ENCODE measurements at places on chromosomes 7 and 10. TPM values are rescaled to one million over a fixed set of nuclear protein-coding genes. Genes with fewer than 3 reads are reported as not detected.

The VPS37D gene
- total RNA-seq = not detected

The C10orf90 gene
- not detected for total RNA-seq

The CYP3A5 gene
- total RNA-seq = not detected

The HOXA2 gene
- 0.47 TPM for total RNA-seq

The TBC1D12 gene
- not detected for total RNA-seq

The GATAD1 gene
- 36.6 TPM for total RNA-seq

The RNF148 gene
- not detected for total RNA-seq

The MMD2 gene
- total RNA-seq = not detected

DNA sequence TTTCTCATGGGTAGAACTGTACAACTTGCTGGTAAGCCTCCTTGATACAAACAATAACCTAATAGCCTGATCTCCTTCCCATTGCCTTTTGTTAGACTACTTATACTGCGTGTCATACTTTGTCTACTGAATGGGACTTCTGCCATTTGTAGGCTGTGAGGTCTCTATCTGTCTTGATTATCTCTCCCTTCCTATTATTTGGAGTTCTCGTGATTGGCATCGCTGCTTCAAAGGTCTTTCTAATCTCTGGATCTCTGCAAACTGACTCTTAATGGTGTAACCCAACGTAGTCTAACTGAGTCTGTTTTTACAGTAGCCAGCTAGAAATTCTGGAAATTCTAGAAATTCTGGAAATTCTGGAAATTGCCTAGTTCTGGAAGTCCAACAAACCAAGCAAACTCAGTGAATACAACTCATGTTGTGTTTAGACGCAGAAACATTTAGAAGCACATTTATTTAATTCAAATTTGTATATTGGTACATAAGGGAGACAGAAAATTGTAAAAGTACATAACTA is 29.8 kb downstream of the PHYHIPL start:
- DNase-seq = no peak

DNA sequence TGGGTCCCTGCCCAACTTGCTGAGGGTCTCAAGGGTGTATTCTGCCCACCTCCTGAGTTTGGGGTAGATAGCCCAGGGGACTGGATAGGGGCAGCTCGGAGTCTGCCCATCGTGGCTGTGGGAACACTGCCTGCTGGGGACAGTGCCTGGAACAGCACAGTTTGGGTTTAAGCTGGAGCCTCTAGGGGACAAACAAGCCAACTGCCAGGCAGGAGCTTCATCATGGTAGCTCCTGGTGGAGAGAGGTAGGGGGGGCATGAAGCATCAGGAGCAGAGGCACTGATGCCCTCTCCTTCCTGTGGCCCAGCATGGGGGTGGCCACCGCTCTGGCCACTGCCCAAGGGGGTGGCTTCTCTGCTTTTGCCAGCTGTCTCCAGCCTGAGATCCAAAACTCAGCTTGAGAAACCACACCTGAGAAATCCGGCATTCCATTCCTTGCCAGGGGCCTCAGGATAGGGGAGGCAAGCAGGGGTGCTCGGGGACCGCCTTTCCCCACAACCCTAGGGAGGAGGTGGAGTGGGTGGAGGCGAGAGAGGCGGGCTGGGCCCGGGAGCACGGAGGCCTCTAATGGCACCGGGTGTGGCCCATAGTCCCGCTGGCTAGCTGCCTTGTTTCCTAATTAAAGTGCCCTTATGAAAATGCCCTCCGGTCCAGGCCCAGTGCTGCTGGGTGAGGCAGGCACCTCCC is 47.6 kb downstream of the UNC5B start:
- DNase-seq = no peak

DNA sequence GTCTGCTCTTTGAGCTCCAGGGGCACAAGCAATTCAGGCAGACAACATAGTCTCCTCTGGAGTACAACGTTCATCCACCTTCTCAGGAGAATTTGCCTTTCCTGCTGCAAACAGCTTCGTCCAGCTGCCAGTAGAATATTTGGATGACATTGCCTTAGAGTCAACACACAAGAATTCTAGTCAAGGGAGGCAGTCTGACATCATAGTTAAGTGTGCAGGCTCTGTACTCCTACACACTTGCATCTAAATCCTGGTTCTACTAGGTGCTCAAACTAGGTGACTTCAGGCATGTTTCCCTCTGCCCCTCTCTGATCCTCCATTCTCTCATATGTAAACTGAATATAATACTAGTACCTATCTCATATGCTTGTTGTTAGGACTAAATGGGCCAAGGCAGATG is 314.8 kb downstream of the HPSE2 start:
- no peak for DNase-seq

DNA sequence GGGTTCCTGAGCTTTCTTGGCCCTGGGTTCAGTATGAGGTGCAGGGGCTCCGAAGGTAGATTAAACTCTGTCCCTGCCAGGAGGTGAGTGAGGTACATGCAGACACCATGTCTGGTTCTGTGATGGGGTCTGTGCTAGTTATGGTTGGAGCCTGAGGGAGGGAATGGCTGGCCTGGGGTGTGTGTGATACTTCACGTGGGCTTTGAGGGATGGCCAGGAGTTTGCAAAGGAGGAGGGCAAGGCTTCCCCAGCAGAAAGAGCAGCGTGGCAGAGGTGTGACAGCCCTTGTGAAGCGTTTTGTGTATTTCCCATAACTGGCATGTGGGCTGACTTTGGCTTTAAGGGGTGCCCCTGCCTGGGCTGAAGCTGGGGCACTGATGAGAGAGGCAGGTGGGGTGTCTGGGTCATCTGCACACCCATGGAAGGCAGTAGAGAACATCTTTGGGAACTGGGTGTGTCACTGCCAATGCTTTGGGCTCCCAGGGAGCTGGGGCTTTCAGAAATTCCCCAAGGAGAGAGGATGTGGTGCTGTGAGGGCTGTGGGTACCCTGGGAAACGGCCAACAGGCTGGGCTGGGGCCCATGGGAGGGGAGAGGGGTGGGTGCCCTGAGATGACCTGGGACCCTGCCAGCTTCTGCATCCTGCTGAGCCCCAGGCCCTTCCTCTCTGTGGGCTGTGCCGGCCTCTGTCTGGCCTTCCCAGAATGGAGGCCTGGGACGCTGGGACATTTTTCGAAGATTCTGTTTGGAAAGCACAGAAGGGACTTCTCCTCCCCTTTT is 4.6 kb downstream of the PALD1 start:
- no peak for DNase-seq

DNA sequence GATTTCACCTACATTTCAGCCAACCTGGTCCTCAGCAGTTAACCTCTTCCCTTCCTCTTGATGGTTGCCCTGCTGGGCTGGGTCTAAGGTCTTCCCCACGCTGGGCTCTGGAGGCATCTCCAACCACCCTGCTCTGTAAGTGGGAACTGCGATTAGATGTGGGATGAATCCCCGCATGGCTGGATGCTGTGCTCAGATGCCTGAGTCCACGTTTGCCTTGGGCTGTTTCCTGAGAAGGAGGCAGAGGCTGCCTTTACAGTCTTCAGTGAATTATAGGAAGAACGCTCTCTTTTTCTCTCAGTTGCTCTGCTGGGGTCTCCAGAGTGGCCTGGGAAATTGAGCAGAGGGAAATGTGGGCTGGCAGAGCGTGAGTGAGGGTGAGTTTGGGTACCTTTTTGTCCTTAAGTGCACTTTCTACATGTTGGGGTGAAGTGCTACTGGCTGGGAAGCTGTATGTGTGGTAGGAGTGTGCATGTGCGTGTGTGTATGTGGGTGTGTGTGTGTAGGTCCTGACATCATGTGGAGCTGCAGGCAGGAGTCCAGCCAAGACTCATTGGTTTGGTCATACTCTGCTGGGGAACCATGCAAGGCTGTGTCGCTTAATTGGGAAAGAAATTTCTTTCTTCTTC is 1.5 kb downstream of the GIMAP8 start:
- DNase-seq = no peak

DNA sequence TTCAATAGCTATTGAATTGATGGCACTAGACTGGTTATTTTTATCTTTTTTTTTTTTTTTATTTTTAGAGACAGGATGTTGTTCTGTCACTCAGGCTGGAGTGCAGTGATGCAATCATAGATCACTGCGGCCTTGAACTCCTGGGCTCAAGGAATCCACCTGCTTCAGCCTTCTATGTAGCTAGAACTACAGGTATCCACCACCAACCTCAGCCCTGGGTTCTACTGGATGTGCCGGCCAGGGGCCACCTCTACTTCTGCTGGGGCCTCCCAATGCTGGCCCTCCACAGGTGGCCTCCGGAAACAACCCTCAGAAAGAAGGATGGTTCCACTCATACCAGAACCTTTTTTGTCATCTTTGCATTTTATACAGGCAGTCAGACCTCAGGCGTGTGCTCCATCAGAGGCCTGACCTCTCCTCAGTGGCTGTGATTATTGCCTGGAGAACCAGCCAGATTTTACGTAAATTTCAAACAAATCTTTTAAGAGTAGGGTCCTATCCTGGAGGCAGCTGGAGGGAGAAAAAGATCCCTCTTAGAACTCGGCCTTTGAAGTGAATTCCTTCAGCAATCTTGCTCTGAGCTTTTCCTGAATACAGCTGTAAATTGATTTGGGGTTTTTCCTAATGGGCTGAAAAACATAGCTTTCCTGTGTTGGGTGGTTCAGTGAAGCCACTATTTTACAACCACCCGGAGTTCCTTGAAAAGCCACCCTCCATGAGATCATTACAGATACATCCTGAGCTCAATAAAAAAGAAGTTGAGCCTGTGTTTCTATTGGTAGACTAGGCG is 110.0 kb downstream of the SPAG6 start:
- no peak for DNase-seq

DNA sequence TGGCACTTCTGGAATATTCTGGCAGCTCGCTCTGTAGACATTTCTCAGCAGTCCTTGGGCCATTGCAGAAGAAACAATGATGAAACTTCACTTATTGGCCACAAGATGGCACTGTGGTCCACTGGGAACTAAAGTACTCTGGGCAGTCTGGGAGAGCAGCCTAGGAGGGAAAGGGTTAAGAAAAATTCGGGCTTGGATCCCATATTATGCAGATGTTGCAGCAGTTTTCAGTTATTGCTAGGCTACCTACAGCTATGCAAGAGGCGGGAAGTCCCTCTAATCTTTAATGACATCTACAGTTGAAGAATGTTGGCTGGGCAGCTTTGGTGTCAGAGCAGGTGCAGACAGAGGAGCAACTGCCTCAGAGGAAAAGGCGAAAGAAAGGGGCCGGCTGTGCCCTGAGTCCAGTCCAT is 201.7 kb upstream of the PRSS58 start:
- peak; percentile 72 for DNase-seq

DNA sequence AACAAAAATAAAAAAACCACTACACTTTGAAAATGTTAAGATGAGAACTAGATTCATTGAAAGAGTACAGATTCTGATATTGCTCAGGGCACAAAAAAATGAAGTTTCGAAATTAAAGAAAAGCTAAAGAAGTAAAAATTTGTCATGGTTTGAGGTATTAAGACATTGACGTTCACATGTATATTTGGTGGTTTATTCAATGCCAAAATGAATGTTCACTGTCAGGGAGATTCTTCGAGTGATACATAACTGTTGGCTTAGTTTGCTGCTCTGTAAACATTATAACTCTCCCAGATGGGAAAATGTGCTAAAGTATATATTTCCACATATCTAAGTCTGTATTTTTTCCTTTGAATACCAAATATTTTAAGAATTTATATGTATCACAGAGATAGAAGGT is 345.0 kb downstream of the SEMA3D start:
- no peak for DNase-seq

- DNase-seq = no peak
Observed at GRCh38 chr10:374354-374753, 239.1 kb downstream of the ZMYND11 start.

- no peak for DNase-seq
Observed at GRCh38 chr10:125482108-125482507, 200.9 kb downstream of the TEX36 start.

DNA sequence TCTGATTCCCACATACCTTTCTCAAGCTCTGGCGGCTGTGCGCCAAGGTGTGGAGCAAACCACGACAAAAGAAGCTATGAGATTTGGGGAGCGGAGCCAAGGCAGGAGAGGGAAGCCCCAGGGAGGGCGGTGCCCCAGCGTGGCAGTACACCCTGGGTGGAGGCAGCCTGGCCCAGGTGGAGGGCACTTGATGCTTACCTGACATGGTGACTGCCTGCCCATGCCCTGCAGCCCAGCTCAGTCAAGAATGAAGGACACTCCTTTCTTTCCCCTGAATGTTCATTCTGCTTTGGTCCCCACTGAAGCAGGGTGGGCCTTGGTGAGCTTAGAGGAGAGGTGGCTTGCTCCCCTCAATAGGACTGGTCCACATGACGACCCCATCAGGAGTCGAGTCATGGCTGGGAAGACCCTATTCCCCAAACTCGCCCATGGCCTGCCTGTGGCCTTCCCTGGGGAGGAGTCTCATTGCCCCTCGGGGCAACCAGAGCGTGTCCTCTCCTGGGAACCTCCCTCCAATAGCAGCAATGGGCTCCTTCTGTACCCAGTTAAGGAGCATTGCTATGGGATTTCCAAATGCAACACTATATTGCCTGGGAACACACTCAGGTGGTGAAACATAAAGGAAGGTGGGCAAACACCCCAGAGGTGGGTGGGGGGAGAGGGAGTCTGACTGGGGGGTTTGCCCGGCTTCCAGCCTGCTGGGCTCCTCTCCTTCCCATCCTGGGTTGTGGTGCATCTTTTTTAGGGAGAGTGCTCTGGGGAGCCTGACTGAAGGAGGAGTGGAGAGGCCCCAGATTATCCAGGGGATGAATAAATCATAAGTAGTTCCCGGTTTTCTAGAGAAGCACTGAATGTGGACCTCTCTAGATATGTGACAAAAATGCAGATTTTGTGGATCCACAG is 22.7 kb downstream of the RAMP3 start:
- DNase-seq = no peak

DNA sequence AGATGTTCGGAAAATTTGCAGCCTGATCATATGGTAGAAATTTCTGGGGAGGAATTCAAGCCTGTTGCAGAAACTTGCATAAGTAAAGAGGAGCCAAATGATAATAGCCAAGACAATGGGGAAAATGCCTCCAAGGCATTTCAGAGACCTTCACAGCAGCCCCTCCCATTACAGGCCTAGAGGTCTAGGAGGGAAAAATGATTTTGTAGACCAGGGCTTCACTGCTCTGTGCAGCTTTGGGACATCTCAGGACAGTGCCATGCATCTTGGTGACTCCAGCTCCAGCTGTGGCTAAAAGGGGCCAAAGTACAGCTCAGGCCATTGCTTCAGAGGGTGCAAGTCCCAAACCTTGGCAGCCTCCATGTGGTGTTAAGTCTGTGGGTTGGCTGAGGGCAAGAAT is 50.6 kb upstream of the CYP2C18 start:
- no peak for DNase-seq

GRCh38 chr7:115249080-115249479 is 327.2 kb downstream of the MDFIC start:
- DNase-seq = no peak

- DNase-seq = no peak
Observed at GRCh38 chr10:13718820-13719219, 132.1 kb downstream of the PRPF18 start.

GRCh38 chr7:45985902-45986301 is 64.8 kb upstream of the IGFBP3 start:
- DNase-seq = no peak

GRCh38 chr7:134724606-134725005 is 54.8 kb upstream of the CALD1 start:
- DNase-seq = peak; percentile 57

DNA sequence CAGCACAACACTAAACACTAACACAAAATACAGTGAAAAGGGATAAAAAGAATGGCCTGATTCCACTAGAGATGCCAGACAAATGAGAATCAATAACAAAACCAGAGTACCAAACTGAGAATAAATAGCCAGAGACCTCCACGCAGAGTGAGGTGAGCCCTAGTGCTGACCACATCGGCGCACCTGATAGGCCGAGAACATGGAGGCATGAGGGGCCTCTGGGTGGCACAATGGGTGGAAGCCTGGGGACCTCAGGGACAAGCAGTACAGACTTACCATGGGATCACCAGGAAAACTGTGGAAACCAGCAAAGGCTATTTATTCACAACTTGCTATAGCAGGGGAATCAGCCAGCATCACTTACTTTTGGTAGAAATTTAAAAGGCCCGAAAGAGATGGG is 1.8 kb upstream of the CSGALNACT2 start:
- no peak for DNase-seq

Measured in Karpas-422 (cell line).